ENCODE measurements at places on chromosomes 7 and 10.

DNA sequence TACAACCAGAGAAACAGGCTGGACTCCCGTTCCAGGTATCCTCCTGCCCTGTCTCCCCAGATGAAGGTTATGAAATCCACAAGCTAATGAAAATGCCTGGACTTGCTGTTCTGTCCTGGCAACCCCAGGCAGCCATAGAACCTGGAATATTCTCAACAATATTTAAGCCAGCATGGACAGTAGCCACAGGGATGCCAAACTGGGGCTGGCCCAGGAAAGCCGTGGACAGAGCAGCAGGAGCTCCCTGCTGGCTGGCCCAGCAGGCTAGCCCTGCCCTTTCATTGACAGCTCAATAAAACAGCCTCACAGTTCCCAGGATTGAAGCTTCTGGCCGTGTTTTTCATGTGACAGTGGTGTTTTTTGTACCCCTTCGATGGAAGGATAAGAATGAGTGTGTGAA is 230.6 kb downstream of the BMPER start:
- no peak for DNase-seq

GRCh38 chr7:141700848-141701371 is 1.1 kb downstream of the DENND11 start:
- peak; percentile 31 for DNase-seq

DNA sequence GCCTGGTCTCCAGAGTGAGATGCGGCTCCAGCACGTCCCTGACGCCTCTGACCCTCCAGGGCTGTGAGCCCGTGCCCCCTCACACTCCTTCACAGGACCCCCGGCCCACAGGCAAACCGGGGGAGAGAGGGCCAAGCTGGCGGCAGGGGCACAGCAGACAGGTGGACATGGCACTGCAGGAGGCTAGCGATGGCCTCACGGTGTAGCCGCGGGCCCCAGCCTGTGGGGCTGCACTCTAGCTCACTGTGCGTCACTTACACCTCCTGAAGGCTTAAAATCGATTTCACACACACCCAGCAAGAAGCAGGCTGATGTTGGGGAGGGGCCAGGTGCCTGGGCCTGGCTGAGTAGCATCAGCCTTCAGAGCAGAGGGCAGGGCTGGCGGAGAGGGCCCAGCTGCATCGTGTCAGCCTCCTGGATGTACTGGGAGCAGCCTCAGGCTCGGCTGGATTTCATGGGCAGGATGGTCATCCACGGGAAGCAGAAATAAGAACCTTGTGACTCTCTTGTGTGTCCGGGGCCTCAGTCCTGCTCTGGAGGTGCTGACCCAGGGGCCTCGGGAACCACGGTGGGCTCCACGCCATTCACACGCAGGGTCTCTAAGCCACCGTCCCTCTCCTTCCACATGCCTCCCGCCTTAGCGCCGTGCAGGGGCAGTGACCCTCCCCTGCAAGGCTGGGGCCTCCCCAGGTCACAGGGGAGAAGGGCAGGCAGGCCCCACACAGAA is 19.4 kb upstream of the KNDC1 start:
- peak; percentile 3 for DNase-seq

DNA sequence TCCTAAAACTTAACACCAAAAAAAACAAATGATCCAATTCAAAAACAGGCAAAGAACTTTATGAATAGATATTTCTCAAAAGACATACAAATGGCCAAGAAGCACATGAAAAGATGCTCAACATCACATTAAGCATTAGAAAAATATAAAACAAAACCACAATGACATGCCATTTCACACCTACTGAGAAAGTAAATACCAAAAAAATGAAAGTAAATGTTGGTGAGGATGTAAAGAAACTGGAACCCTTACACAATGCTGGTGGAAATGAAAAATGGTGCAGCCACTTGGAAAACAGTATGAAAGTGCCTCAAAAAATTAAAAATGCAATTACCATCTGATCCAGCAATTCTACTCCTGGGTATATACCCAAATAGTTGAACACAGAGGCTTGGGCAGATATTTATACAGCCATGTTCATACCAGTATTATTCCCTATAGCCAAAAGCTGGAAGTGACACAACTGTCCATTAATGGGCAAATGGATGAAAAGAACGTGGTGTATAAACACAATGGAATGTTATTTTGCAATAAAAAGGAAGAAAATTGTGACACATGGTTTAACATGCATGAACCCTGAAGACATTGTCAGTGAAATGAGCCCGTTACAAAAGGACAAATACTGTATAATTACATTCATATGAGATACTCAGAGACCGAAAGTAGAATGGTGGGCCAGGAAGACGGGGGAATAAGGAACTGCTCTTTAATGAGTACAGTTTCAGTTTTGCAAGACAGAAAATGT is 89.0 kb downstream of the JMJD1C start:
- no peak for DNase-seq

GRCh38 chr10:132624847-132625471 is 87.4 kb downstream of the INPP5A start:
- DNase-seq: no peak

DNA sequence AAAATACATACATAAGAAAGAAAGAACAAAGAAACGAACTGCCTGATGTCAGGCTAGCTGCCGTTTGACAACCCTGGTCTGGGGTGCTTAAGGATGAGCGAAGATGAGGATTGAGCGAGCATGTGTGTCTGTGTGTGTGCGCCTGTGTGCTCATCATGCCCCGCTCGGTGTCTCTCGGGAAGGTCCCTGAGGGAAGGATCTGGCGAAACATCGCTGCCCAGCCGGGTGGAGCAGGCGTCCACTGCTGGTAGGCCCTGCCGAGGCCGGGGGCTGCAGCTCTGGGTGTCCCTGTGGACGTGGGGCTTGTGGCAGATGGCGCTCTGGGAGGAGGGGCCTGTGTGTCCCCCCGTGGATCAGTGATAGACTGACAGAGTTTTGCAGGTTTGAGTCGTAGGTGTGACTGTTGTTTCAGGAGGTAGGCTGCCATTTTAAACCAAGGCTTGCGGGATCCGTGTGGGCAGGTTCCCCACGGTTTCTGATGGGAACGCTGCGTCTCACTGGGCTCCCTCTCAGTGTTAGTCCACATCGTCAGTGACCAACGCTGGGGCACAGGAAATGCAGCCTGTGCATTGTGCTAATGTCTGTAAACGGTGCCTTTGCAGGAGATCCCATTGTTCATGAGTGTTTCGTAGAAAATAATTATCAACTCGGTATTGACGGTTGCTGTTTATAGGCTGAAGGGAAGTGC is 5.9 kb upstream of the SUN1 start:
- DNase-seq: no peak

GRCh38 chr7:113907617-113908016 is 11.2 kb downstream of the PPP1R3A start:
- no peak for DNase-seq

- DNase-seq: no peak
These were observed 41.2 kb downstream of the ANLN start for GRCh38 chr7:36430881-36431280.

- peak; percentile 80 for DNase-seq
These were observed 18.0 kb downstream of the ADAP1 start for GRCh38 chr7:936386-937054.

GRCh38 chr10:57145548-57145947 is 784.5 kb upstream of the ZWINT start:
- DNase-seq: no peak

GRCh38 chr10:104613406-104613805 is 27.7 kb upstream of the SORCS3 start:
- DNase-seq: no peak

DNA sequence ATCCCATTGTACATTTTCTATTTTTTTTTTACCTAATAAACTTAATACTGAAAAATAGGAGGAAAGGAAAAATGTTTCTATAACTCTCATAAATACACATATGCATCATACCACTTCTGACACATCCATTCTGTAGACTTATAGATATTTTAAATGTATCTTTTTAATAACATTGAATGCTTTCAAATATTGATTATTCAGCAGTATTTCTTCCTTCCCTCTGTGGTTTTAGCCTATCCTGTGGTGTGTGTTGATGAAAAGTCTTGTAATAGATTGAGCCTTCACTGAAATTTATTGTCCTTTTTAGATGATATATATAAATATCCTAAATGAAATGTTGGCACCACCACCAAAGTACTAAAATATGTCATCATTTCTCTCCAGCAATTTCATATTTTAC is 218.1 kb downstream of the TSPAN12 start:
- DNase-seq: no peak

DNA sequence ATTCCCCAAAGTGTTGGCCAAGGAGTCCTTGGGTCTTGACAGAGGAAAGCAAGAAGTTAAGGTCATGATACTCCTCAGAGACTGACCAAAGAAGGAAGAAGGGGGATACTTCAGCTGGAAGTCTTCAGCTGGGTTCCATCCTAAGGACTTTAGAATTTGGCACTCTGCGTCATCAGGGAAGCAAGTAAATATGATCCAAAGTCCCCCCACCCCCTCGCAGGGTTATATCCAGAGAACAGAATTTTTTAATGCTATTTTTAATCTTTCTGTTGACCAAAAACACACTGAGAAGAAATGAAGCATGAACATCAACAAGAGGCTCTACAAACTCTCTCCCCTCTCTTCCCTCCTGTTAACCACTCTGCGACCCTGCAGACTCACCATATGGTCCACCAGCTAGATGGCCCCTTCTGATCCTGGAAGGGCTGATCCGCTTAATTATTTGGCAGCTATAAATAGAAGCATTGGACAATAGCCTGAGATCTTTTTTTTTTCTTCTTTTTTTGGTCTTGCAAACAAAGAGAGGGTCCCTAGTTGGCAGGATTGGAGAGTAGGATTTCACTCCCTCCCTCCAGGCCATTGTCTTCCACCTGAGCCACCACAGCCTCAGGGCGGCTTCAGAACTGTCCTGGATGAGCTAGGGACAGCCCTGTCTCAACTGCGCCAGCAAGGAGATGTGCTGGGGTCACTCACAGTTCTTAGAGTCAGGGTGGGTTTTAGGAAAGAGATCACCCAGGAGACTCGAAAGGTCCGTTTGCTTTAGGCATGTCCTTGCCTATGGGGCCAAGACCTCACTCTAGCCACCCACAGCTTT is 196.0 kb downstream of the KCNMA1 start:
- no peak for DNase-seq

GRCh38 chr10:34175121-34175520 is 640.0 kb downstream of the PARD3 start:
- DNase-seq: no peak

GRCh38 chr10:7700577-7701125 is 2.5 kb upstream of the ITIH2 start:
- DNase-seq: no peak

GRCh38 chr7:26556061-26556881 is 264.6 kb downstream of the SNX10 start:
- no peak for DNase-seq

DNA sequence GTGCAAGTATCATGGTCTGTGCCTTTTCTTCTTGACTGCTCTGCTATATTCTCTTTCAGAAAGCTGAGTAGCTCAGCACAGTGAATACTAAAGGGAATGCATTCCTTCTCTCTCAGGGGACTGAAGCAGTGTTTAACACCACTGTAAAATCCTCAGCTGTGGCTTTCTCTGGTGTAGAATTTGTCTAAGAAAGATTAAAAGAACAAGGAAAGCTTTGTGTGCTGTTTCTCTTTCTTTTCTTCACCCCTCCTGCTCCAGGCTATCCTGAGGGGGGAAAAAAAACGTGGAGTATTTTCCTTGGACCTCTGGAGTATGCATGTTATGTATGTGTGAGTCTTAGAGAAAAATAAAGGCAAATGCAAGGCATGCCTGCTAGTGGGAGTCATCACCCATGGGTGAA is 383.9 kb downstream of the AUTS2 start:
- DNase-seq: no peak

DNA sequence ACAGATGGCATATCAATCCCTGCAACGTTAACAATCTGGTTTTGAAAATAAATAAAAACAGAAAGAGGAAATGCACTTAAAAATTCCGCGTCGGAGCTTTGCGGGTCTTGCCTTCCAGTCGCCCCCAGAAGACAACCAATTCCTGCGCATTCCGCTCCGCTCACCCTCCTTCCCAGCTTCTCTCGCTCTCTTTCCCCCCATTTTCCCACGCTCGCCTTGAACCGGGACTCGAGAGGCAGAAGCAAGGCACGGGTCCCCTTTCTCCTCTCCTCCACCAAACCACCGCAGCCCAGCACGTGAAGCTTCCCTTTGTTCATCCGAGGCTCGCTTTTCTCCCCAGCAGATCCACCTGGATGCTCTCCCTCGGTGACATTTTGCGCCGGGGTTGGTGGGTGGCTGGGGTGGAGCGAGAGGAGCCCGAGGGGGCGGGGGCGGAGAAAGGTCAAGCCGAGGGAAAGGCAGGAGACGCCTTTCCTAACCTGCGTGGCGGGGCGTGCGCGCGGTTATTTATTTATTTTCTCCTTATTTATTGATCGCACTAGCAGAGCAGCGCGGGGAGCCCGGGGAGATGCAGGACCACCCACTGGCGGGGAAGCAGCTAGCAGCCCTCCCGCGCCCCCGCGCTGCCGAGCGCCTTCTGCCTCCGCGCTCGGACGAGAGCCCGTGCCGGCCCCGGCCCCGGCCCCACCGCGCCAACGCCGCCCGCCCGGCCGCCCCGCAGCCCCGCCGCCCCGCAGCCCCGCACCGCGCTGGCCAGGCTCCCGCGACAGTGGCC is at the start of gene KCND2:
KCND2 (plus strand) TSS at position 475 of the 775 bp plus-strand sequence.
- DNase-seq: no peak

DNA sequence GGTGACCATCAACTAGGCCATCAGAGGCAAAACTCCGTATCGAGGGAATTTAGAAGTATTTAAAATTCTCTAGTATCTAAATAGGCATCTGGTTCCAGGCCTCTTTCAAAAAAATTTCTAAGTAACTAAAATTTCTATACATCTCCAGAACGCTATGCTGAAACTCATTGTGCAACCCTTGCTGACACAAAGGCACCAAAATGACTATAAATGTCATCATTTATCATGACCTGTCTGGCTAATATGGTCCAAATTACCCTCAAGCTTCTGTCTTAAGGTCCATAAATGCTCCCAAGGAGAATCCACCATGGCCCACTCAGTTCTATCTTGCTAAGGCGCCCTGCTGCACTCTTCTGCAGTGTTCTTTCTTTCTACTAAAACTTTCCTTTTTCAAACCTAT is 16.2 kb downstream of the STEAP4 start:
- DNase-seq: no peak

- no peak for DNase-seq
These were observed 41.4 kb upstream of the IKZF1 start for GRCh38 chr7:50262916-50263690.

DNA sequence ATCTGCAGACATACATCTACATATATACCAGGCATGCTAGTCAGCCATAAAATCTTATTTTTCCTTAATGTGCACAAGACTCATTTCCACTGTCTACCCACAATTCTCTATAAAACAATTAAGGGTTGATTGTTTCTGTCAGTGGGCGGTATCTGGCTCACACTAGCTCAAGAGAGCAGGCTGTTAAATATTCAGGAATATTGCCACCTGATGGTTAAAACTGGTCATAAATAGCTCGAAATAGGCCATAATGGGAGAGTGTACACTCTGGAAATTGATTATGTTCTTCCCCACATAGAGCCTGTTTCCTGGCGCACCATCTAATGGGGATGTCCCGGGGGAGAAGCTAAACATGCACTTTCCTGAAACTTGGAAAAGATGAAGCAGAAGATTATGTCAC is 620.6 kb upstream of the ANKRD30A start:
- DNase-seq: no peak
